ENCODE measurements at places on chromosomes 11 and 22. TPM values are rescaled to one million over a fixed set of nuclear protein-coding genes. Genes with fewer than 3 reads are reported as not detected.
A peak's percentile ranks its signal among the peaks of the same experiment; 100 is the strongest.

MAJIN gene
- not detected for total RNA-seq

GLYAT gene
- total RNA-seq, result not detected

ABCC8 gene
- total RNA-seq, result not detected

CTTN gene
- total RNA-seq, result 286 TPM

NAALAD2 gene
- total RNA-seq, result not detected

LRRC75B gene
- 7.2 TPM for total RNA-seq

GAL3ST1 gene
- not detected for total RNA-seq

KRTAP5-6 gene
- not detected for total RNA-seq

SRRD gene
- 17.1 TPM for total RNA-seq

MS4A12 gene
- total RNA-seq, result 1.4 TPM

SCGB1A1 gene
- total RNA-seq, result not detected

- DNase-seq, result no peak
Measured at GRCh38 chr22:24497841-24498258, 2.7 kb downstream of the UPB1 start.

- no peak for DNase-seq
Measured at GRCh38 chr22:37926771-37927636, 20.9 kb downstream of the MICALL1 start.

GRCh38 chr11:767238-767637 is 10.0 kb downstream of the GATD1 start:
- no peak for DNase-seq

- no peak for DNase-seq
Measured at GRCh38 chr11:20536784-20537183, 62.6 kb upstream of the SLC6A5 start.

DNA sequence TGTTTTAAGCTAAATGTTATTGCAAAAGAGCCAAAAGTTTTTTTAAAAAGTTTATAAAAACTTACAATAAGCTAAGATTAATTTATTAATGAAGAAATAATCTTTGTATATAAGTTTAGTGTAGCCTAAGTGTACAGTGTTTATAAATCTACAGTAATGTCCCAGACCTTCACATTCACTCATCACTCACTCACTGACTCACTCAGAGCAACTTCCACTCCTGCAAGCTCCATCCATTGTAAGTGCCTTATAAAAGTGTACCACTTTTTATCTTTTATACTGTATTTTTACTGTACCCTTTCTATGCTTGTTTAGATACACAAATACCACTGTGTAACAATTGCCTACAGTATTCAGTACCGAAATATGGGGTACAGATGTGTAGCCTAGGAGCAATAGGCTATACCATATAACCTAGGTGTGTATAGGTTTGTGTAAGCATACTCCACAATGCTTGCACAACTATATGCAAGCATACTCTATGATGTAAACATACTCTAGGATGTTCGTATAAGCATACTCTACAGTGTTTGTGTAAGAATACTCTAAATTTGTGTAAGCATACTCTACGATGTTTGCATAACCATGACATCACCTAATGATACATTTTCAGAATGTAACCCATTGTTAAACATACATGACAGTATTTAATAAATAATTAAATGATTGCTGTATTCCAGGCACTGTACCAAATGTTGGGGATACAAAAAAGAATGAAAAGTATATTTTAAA is 953.0 kb downstream of the KCNA4 start:
- no peak for DNase-seq

DNA sequence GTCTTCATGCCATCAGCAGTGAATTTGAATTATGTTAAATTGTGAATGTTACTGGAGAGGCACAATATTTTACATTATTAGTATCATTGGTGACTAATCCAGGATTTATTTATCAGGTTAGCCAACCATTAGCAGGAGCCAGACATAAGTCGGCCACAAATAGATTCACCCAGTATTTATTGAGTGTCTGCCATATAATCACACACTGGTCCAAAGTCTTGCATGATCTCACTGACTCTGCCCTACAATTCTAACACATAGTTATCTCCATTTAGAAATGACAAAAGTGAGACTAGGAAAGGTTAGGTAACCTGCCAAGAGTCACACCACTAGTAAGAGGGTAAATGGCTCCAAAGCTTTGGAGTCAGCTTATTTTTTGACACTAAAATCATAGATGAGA is 179.6 kb downstream of the BLID start:
- no peak for DNase-seq

DNA sequence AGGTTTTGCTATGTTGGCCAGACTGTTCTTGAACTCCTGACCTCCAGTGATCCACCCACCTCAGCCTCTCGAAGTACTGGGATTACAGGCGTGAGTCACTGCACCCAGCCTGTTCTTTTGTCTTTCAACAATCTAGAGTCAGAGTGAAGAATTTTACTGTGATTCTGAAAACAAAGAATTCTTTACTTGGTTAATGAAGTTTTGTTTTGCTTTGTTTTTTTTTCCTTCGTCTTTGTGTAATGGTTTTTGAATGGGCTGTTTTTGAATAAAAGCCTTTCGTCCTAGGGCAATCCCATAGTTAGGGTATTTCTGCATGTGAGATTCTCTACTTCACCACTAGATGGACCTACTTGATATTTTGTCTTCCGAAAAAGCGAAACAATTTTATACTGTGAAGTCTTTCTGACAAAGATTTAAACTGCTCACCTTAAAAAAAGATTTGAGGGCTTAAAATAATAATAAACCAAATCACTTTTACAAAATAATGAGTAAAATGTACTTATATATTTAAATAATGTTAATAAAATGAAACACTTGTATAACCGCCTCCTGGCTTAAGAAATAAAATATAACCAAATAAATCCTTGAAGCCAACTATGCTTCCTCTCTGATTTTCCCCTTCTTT is 43.4 kb upstream of the SC5D start:
- peak; percentile 82 for DNase-seq

- no peak for DNase-seq
Measured at GRCh38 chr22:33524511-33525260, 395.6 kb downstream of the LARGE1 start.

GRCh38 chr11:15286465-15286864 is 171.7 kb downstream of the INSC start:
- no peak for DNase-seq

DNA sequence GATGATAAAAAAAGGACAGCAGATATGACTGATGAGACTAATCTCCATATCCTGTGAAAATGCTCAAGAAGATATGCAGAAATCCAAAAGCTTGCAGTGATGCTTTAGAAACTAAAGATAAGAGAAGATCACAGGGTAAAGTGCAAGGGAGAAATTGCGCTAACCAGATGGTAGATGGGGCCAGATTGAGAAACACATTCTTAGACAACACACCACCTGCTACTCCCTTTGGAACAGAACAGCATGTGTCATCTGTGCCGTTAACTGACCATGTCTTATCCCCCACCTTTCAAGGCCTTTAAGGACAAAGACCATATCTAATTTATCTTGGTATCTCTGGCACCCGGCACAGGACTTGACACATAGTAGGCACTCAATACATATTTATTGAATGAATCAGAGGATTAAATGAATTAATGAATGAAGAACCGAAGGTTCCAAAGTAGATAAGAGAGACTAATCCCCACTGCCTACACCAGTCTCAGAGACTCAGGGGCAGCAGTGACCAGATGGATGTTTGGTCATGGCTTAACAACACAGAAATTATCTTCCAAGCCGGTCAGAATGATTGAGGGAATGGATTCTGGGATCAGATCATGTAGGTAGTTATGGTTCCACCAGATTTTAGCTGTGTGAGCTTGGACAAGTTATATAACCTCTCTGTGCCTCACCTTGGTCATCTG is 12.3 kb upstream of the P2RY2 start:
- peak; percentile 53 for DNase-seq

- DNase-seq, result peak; percentile 51
Measured at GRCh38 chr11:95790933-95791708, 823 bp downstream of the CEP57 start.

- DNase-seq, result no peak
Measured at GRCh38 chr11:12857572-12857971, 151.5 kb upstream of the RASSF10 start.

DNA sequence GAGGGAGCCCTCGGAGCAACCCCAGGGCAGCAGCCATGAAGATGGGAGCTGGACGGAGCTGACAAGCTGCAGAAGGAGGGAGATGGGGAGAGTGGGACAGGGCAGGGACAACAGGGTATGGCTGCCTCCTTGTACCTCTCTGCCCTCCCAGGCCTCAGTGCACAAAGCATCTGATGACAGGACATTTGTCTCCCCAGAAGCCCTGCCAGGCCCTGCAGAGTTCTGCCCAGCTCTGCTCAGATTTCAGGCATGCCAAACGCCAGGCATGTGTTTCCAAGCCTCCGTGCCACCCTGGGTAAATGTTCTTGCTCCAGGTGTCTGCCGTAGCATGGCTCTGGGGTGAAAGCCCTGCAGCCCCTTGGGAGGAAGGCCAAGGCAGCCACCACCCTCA is 1.1 kb upstream of the IFITM10 start:
- no peak for DNase-seq

DNA sequence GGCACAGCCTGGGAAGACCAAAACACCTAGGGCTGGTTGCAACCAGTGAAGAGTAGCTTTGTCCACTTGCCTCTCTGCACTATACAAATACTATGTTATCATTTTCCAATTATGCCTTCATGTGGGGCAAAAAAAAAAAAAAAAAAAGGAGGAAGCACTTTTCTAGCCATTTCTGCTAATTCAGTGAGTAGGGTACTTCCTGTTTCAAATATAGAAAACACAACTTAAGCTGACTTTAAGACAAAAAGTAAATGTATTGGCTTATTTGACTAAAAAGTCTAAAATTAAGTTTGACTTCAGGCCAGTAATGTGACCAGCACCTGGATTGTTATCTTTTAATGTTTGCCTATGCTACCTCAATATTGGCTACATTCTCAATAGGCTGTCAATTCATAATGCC is 15.3 kb downstream of the CCDC73 start:
- no peak for DNase-seq

DNA sequence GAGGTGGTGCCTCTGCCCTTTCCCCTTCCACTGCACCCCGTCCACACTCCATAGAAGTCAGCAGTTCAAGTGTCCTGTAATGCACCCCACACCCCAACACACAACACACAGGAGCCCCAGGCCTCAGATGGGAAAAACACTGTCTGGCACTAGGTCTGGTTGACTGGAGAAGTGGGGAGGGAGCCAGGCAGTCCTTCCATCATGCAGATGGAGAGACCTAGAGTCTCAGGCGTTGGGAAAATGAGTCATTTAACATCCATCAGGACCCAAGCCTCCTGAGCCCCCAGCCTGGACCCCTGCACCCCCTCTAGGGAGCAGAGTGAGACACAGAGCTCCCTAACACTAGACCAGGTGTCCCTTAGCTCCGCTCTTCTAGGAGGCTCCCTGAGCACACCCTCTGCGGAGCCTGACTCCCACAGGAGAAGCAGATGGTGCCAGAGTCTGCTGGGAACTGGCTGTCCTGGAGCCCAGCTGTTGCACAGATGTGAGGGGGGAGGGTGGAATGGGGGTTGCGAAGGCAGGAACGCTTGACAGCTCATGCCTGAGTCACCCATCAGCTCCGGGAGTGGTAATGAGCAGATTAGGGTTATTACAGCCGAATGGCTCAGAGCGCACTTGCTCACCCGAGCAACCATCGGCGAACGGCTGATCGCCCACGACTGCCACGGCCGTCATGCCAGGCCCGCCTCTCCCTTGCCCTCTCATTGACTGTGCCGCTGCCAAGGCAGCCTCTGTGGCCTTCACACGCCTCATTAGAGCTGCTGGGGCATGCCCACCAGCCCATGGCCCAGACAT is 22.1 kb upstream of the SYT7 start:
- DNase-seq, result peak; percentile 98

GRCh38 chr22:49852898-49853894 is at the start of gene ZBED4:
Gene ZBED4 (plus strand): TSS chr22:49853844. CDS start chr22:49883663, 29,819 bp downstream.
- peak; percentile 94 for DNase-seq

GRCh38 chr11:134266440-134266839 is 9.7 kb upstream of the GLB1L3 start:
- no peak for DNase-seq

DNA sequence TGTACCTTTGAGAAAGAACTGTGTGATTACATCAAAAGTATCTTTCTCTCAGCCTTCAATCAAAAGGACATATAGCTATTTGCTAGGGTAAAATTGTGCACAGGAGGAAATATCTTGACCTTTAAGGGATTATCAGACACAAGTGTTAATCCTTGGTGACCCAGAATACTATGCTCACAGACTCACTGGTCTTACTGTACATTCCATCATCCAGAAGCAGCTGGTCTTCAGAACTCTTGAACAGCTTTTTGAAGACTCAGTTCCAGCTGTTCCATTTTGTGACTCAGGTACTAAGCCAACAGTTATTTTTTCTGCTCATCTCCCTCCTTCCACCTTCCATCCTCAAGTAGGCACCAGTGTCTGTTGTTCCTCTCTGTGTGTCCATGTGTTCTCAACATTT is 19.8 kb downstream of the ZBED5 start:
- peak; percentile 72 for DNase-seq

DNA sequence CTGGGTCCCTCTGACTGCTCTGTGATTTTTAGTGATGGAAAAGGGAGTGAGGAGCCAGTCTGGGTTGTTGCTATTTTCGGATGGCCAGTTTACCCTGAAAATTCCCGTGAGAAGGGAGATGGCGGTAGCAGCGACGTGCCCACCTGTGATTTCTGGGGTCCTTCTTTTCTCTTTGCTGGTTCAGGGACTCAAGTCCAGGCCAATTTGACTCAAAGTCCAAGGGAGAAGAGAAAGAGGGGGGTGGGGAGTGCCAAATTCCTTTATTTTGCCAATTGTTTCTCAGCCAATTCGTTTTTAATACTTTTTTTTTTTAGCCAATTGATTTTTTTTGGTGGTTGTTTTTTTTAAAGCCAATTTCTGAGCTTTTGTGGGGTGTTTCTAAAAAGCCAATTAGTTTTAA is 6.9 kb downstream of the IGF2 start:
- no peak for DNase-seq

DNA sequence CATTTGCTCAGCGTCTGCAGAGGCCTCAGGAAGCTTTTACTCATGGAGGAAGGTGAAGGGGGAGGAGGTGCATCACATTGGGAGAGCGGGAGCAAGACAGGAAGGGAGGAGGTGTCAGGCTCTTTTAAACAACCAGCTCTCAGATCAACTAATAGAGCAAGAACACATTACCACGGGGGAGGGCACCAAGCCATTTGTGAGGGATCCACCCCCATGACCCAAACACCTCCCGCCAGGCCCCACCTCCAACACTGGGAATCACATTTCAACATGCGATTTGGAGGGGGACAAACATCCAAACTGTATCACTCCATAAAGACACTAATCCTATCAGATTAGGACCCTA is 18.9 kb upstream of the THY1 start:
- no peak for DNase-seq

DNA sequence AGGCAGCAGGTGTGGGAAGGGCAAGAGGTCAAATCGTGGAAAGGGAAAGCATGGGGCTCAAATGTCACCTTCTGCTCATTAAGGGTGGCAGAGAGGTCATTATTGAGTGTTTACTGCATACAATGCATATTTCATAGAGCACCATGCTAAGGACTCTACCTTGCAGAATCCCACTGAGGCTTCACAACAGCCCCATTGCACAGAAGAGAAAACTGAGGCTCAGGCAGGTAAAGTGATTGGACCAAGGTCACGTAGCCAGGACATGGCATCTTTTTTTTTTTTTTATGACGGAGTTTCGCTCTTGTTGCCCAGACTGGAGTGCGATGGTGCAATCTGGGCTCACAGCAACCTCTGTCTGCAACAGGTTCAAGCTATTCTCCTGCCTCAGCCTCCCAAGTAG is 7.8 kb downstream of the FLRT1 start:
- DNase-seq, result no peak

GRCh38 chr22:50107529-50107928 is 17.7 kb downstream of the MOV10L1 start:
- no peak for DNase-seq
